ENCODE measurements at places on chromosomes 5 and 9. TPM values are rescaled to one million over a fixed set of nuclear protein-coding genes. Genes with fewer than 3 reads are reported as not detected.

- DNase-seq: no peak
Observed at GRCh38 chr5:143569213-143569701, 165.8 kb upstream of the NR3C1 start.

GRCh38 chr5:374631-375335, 53.3 kb downstream of the AHRR start:
- DNase-seq: peak; percentile 0

SLC25A48 gene
- not detected for total RNA-seq

FBN2 gene
- total RNA-seq: not detected

DNA sequence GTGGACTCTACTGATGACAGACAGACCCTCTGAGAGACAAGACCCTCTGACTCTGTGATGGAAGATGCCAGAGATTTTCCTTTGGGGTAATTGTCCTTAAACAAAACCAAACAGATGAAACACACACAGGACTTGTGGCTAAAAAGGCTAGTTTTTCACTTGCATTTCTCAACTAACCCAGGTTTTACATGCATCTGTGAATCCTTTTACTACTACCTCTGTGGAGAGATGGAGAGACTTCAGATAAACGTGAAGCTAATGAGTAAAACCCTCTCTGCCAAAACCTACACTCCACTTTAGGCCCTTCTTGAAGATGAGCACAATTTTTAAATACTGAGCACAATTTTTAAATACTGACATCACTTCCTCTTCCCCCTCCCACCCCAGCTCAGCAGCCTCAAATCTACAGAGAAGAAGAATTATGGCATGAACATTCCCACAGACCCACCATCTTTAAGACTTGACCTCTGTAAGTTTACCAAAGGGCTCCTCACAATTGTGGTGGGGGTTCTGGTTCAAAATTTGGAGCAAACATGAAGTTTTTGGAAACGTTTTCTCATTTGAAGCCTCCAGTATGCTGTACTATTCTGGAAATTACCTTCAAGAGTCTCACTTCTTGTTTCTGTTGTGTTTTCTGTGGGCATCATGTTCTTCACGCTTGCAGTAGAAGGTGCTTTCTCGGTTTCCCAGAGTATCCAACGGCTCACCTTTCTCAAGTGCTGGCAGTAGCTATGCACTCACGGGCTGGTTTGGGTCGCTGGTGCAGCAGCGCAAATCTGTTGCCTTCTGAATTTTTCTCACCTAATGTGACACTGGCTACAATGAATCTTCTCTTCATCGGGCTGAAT, 42.7 kb downstream of the ACER2 start:
- DNase-seq: no peak

GRCh38 chr5:75243100-75243499, 6.4 kb upstream of the ANKRD31 start:
- DNase-seq: no peak

DNA sequence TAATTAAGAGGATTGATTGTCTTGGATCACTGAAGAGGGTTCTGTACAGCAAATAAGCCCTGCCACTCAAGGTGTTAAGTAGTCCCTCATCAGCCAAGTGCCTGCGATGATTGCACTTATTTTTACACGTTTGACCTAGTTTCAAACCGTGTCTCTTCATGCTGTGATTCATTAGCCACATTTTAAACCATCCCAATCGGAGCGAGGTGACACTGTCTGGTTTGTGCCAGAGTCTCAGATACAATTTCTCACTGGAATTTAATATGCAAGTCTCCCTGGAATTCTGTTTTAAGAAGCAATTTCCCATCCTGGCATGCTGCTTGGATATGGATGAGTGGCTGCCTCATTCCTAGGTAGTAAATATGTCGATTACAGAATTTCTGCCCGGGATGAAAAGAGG, 1.6 kb downstream of the INSYN2B start:
- no peak for DNase-seq

DNA sequence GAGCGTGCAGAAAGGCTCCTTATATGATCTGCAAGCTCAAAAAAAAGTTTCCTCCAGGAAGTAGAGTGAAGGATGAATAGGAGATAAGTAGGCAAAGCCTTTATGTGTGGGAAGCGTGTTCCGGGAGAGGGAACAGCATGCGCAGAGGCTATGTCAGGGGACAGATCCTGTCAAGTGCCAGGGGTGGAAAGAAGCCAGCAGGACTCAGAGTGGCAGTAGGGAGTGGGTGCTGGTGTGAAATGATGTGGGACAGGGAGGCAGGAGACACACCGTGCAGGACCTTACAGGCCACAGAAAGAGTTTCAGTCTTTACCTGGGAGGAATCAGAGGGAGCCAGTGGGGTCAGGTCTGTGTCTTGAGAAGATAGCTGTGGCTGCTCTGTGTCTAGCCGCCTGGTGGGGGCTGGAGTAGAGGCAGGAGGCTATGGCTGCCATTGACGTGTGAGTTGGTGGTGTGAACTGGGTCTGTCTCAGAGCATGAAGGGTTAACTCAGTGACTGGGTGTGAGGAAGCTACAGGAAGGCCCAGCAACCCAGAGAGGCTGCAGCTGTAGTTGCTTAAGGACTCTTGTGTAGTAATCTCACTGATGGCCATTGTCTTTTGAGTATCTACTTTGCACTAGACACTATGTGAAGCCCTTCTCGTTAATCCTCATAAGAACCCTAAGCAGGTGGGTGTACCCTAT, 71.3 kb downstream of the PPARGC1B start:
- no peak for DNase-seq

DNA sequence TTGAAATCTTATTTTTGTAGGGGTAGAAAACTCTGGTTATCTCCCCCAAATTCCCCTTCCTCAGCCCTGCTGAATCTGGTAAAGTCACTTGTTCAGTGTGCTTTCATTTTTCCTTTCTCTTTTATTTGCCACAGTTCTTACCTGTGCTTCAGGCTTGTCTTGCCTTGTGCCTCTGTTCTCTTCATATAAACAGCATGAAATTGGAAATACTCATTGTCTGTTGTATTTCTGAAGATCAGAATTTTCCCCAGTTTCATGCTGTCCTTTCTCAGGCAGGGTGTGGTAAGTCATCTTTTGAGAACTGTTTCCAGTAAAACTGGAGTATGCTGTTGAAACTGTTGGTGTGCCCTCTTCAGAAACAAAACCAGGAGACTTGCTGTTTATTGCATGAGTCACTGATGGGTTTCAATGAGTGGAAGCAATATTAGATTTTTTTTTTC, 7.0 kb downstream of the PAM start:
- DNase-seq: no peak

- no peak for DNase-seq
Observed at GRCh38 chr5:170408877-170409660, 19.9 kb upstream of the KCNMB1 start.

ZNF622 gene
- 54.4 TPM for total RNA-seq

DNA sequence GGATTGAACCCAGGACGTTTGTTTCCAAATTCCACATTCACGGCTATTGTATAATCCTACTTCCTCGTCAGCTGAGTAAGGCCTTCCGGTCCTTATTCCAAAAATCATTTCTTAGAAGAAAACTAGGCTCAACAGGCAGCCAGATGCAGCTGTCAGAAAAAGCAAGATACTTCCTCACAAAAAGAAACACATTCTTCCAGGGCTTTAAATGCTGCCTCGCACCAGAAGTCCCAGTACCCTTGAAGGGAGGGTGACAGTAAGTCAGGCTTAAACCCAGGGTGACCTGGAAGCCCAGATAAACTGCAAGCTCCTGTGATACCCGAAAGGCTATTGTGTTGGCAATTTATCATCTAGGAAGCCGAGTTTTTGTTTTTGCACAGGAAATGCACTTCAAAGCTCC, 414.0 kb downstream of the NFIB start:
- no peak for DNase-seq

DNA sequence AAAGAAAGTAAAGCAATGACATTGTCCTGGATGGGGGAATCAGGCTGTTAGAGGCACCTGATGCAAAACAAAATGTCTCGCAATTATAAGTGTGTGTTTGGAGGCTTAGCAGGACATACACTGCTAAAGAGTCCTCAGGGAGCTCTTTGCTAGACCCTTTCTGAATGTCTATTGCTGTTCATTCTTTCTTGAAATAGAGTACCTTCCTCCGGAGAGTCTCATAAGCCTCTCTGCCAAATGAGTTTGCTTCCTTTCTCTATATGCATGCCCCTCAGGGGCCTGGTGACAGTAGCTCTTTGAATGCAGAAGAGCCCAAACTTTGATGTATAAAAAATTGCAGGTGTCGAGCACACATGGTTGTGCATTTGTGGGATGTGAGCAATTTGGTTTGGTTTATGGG, 26.4 kb upstream of the ADAMTSL1 start:
- DNase-seq: no peak

DNA sequence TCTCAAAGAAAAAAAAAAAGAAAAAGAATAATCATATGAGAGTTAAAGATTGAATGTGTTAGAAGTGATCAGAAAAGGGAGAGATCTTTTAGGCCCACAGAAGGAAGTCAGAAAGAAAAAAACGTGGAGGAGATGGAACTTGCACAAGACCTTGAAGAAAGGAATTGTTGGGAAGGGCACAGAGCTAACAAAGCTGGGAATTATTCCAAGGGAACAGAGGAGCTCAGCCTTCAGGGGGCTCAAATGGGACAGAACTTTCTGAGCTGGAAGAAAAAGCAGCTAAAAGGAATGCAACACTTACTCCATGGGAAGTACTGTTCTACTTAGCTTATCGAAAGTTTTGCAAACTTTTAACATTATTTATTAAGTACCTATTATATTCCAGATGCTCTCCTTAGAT, 153.4 kb upstream of the ADRA1B start:
- no peak for DNase-seq

PCDHA9 gene
- total RNA-seq: not detected

DNA sequence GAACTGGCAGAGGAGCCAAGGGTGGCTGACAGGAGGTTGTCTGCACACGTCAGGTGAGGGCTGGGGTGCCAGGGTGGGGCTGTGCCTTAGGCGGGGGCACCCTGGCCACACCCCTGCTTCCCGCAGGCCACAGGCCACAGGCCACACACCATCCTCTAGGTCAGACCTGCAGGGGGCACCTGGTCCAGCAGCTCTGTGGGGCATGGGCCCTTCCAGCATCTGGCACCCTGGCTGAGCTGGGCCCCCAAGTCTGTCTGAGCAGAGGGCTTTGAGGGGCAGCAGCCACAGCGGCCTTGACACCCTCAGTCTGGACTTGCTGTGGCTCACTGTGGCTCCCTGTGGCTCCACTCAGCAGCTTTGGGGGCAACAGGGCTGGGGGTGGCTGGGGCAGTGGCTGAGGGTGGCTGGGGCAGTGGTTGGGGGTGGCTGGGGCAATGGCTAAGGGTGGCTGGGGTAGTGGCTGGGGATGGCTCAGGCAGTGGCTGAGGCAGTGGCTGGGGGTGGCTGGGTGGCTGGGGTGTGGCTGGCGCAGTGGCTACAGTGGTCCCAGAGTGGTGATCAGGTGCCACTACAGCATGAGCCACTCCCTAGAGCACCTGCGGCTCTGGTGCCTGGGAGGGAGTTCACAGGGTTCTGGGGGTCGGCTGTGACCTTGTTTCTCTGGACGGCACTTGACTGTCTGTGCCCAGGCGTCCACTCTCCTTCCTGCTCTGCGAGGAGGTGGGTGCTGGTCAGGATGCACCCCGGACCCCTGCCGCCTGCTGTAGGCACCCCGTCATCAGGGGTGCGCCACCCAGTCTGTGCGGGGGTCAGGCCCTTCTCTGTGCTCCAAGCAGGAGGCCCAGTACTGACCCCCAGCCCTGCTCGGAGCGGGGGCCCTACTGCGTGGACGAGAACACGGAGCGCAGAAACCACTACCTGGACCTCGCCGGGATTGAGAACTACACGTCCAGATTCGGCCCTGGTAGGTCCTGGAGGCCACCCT, 27.1 kb downstream of the NKD2 start:
- DNase-seq: no peak

Measured in activated T-helper 1 cell treated with anti-CD3 and anti-CD28 coated beads, Interleukin-12 subunit alpha, Interleukin-12 subunit beta, Interleukin-2, Interleukin-4 antibody, amounts not matched to agents 30 ng/mL and 10 ng/mL and 1 ng/mL, durations not matched to agents 14 hours and 24 hours and 36 hours (primary cell).